ENCODE measurements at places on chromosomes 5 and 9. TPM values are rescaled to one million over a fixed set of nuclear protein-coding genes. Genes with fewer than 3 reads are reported as not detected.

Gene S1PR3
- not detected for total RNA-seq

DNA sequence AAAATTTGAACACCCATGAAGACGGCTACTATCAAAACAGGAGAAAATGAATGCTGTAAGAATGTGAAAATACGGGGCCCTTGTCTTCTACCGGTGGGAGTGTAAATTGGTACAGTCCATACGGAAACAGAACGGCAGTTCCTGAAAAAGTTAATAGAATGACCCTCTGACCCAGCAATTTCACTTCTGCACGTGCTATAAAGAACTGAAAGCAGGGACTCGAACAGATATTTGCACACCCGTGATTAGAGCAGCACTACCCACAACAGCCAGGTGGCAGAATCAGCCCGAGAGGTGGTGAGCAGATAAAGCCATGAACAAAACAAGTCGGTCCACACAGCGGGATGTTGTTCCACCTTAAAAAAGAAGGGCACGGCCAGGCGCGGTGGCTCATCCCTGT lies 22.6 kb upstream of the SLC12A7 start:
- H3K27ac ChIP-seq, result peak overlapping the region; percentile 88
- H3K4me3 ChIP-seq, result no peak overlapping the region
- DNase-seq, result peak; percentile 90
- peaks cover 69% of the 10 kb centered on the region for H3K4me1 ChIP-seq
- no peaks in the 10 kb centered on the region for H3K27me3 ChIP-seq

- no peak for DNase-seq
- H3K4me3 ChIP-seq, result no peak overlapping the region
- peaks cover 63% of the 10 kb centered on the region for H3K36me3 ChIP-seq
- no peak overlapping the region for H3K27ac ChIP-seq
- H3K27me3 ChIP-seq, result no peaks in the 10 kb centered on the region
These were observed 21.6 kb downstream of the MATR3 start for GRCh38 chr5:139315056-139315615.

DNA sequence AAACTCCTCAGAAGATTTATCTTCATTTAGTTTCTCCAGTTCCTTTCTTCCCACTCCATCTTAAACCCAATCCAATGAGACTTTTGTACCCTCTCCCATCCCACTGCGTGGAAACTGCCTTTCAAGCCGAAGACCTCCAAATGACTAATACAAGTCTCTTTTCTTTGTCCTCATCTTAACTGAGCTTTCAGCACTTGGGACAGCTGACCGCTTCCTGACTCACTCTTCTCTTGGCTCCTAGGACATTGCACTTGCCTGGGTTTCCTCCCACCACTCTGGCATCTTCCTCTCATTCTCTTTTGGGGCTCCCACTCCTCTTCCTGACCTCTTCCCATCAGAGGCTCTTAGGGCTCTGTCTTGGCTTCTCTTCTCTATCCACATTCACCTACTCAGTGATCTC lies 243.7 kb downstream of the HSPA4 start:
- DNase-seq, result no peak
- H3K4me1 ChIP-seq, result no peaks in the 10 kb centered on the region
- no peak overlapping the region for H3K4me3 ChIP-seq
- no peak overlapping the region for H3K27ac ChIP-seq

- no peaks in the 10 kb centered on the region for H3K36me3 ChIP-seq
- no peaks in the 10 kb centered on the region for H3K4me1 ChIP-seq
- H3K4me3 ChIP-seq, result no peak overlapping the region
These were observed 227.3 kb upstream of the DAB2 start for GRCh38 chr5:39652036-39652435.

- DNase-seq, result no peak
- H3K36me3 ChIP-seq, result no peaks in the 10 kb centered on the region
- H3K4me1 ChIP-seq, result no peaks in the 10 kb centered on the region
- H3K27me3 ChIP-seq, result no peaks in the 10 kb centered on the region
- H3K4me3 ChIP-seq, result no peak overlapping the region
These were observed 21.0 kb downstream of the ATOX1 start for GRCh38 chr5:151737431-151737830.

Gene MORN5
- total RNA-seq, result not detected

GRCh38 chr9:79617395-79617794 lies 45.6 kb downstream of the TLE4 start:
- DNase-seq, result no peak
- no peaks in the 10 kb centered on the region for H3K27me3 ChIP-seq
- H3K27ac ChIP-seq, result no peak overlapping the region

Gene FYB1
- total RNA-seq, result 2.7 TPM

GRCh38 chr9:108113596-108113995 lies 624.0 kb upstream of the KLF4 start:
- H3K36me3 ChIP-seq, result no peaks in the 10 kb centered on the region
- no peak for DNase-seq
- no peak overlapping the region for H3K27ac ChIP-seq

GRCh38 chr9:79409182-79409823 lies 162.5 kb upstream of the TLE4 start:
- no peak overlapping the region for H3K4me3 ChIP-seq
- no peak for DNase-seq
- H3K36me3 ChIP-seq, result no peaks in the 10 kb centered on the region
- no peaks in the 10 kb centered on the region for H3K4me1 ChIP-seq

Gene SMIM32
- not detected for total RNA-seq

Gene HTR1A
- not detected for total RNA-seq

DNA sequence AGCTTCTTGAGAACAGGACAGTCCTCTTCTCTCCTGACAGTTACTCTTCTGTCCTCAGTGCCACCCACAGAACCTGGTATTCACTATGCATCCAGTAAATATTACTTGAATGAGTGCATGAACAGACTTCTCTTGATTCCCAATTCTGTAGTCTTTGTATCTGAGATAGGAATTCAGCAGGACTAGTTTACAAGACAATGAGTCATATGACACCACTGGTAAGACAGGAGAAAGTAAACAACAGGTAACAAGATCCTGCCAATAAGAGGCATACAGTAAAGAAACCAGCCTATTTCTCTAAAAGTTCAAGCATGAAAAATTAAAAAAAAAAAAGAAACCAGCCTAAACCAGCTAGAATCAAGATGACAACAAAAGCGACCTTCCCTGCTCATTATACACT lies 6.2 kb downstream of the ZNF883 start:
- no peaks in the 10 kb centered on the region for H3K36me3 ChIP-seq
- H3K27ac ChIP-seq, result no peak overlapping the region
- no peak overlapping the region for H3K4me3 ChIP-seq
- no peaks in the 10 kb centered on the region for H3K4me1 ChIP-seq
- DNase-seq, result no peak
- H3K27me3 ChIP-seq, result no peaks in the 10 kb centered on the region

Gene PIP5K1B
- not detected for total RNA-seq

DNA sequence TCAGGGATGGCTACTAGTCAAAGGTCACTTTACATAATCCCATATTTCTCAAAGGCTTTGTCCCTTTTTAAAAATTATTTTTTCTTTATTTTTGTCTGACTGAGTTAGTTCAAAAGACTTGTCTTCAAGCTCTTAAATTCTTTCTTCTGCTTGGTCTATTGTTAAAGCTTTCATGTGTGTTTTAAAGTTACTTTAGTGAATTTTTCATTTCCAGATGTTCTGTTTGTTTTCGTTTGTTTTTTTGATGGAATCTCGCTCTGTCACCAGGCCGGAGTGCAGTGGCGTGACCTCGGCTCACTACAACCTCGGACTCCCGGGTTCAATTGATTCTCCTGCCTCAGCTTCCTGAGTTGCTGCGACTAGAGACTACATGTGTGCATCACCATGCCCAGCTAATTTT lies 55.0 kb upstream of the SNCAIP start:
- H3K4me3 ChIP-seq, result no peak overlapping the region
- H3K36me3 ChIP-seq, result no peaks in the 10 kb centered on the region
- no peak for DNase-seq

- H3K36me3 ChIP-seq, result no peaks in the 10 kb centered on the region
- no peak overlapping the region for H3K27ac ChIP-seq
- no peak for DNase-seq
These were observed 55.1 kb downstream of the ANKH start for GRCh38 chr5:14816374-14816998.

- no peak overlapping the region for H3K27ac ChIP-seq
- H3K36me3 ChIP-seq, result no peaks in the 10 kb centered on the region
- DNase-seq, result no peak
- H3K4me3 ChIP-seq, result no peak overlapping the region
- no peaks in the 10 kb centered on the region for H3K4me1 ChIP-seq
These were observed 68.1 kb downstream of the MEGF10 start for GRCh38 chr5:127358740-127359139.

- H3K4me3 ChIP-seq, result no peak overlapping the region
- DNase-seq, result no peak
- no peaks in the 10 kb centered on the region for H3K4me1 ChIP-seq
- H3K36me3 ChIP-seq, result no peaks in the 10 kb centered on the region
- H3K27ac ChIP-seq, result no peak overlapping the region
These were observed 61.5 kb downstream of the ARSB start for GRCh38 chr5:78923622-78923970.

GRCh38 chr9:111970827-111971226 lies 74.2 kb downstream of the UGCG start:
- no peak overlapping the region for H3K27ac ChIP-seq
- H3K36me3 ChIP-seq, result no peaks in the 10 kb centered on the region
- H3K4me3 ChIP-seq, result no peak overlapping the region
- H3K27me3 ChIP-seq, result no peaks in the 10 kb centered on the region
- no peaks in the 10 kb centered on the region for H3K4me1 ChIP-seq
- no peak for DNase-seq

GRCh38 chr9:126058011-126058531 lies 268.6 kb upstream of the MVB12B start:
- DNase-seq, result no peak
- H3K4me3 ChIP-seq, result no peak overlapping the region
- no peaks in the 10 kb centered on the region for H3K36me3 ChIP-seq
- no peak overlapping the region for H3K27ac ChIP-seq
- H3K4me1 ChIP-seq, result no peaks in the 10 kb centered on the region
- H3K27me3 ChIP-seq, result no peaks in the 10 kb centered on the region

DNA sequence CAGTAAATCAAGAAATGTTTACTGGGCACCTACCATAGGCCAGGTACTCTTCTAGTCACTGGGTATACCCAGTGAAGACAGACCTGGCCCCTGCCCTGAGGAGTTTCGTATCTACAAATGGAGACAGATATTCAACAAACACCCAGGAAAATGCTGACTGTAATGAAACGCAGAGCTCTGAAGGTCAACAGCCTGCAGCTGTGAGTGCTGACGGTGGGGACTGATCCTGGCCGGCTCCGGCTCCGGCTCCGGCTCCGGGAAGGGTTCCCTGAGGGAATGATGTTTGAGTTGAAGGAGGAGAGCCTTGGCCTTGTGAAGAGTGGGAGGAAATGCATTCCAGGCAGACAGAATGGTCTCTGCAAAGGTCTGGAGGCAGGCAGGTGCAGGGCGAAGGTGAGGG lies 23.1 kb downstream of the FGFR4 start:
- H3K27me3 ChIP-seq, result no peaks in the 10 kb centered on the region
- H3K4me1 ChIP-seq, result peaks cover 2% of the 10 kb centered on the region
- no peak for DNase-seq
- H3K4me3 ChIP-seq, result no peak overlapping the region
- H3K36me3 ChIP-seq, result no peaks in the 10 kb centered on the region

DNA sequence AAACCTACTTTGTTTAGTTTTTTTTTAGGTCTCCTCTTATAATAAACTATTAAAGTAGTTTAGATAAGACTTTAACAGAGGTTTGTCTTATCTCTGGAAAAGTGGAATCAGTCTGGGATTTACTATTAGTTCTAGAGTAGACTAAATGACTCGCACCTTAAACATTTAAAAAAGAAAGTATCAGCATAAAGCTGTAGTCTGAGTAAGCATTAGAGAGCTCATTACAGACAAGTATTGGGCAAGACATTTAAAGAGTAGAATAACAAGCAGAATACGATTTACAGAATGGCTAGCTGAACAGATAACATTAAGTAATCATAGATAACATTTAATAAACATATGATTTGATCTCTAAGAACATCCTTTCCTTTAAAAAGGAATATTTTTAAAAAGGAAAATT lies 226.0 kb upstream of the DMAC1 start:
- H3K27me3 ChIP-seq, result no peaks in the 10 kb centered on the region
- no peak overlapping the region for H3K27ac ChIP-seq
- no peaks in the 10 kb centered on the region for H3K4me1 ChIP-seq
- H3K4me3 ChIP-seq, result no peak overlapping the region
